ENCODE measurements at places on chromosomes 1 and 21.

- DNase-seq, result no peak
Measured at GRCh38 chr21:42237577-42237976, 18.6 kb downstream of the ABCG1 start.

DNA sequence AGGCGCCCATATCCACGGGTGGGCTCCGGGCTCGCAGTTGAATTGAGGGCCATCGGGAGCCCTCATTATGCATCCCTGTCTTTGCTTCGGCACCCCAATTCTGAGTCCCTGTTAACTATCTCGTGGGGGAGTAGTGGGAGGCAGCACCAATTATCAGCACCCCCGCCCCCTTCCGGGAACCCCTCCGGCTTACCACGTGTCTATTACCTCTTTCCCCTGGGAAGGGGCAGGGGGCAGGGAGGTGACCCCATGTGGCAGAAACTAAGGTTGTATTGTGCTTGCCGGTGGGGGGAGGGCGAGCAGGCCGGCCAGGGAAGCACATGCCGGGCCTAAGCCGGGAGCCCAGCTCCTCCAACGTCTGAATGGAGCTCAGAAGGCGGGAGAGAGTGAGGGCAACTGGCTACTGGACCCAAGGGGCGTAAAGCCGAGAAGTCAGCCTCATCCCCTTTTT, 1.0 kb downstream of the LIN28A start:
- no peak for DNase-seq

DNA sequence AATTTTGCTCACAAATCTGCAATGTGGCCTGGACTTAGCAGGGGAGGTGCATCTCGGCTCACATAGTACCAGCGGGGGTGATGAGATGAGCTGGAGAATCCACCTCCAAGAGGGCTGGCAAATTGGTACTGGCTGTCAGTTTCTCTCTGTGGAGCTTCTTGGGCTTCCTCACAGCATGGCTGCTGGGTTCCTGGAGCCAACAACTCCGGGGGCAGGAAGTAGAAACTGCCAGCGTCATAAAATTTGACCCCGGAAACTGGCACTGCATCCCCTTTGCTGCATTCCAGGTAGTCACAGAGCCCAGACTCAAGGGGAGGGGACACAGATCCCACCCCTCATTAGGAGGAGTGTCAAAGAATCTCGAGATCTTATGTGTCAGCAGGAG, 17.0 kb upstream of the TNFRSF1B start:
- DNase-seq, result no peak

DNA sequence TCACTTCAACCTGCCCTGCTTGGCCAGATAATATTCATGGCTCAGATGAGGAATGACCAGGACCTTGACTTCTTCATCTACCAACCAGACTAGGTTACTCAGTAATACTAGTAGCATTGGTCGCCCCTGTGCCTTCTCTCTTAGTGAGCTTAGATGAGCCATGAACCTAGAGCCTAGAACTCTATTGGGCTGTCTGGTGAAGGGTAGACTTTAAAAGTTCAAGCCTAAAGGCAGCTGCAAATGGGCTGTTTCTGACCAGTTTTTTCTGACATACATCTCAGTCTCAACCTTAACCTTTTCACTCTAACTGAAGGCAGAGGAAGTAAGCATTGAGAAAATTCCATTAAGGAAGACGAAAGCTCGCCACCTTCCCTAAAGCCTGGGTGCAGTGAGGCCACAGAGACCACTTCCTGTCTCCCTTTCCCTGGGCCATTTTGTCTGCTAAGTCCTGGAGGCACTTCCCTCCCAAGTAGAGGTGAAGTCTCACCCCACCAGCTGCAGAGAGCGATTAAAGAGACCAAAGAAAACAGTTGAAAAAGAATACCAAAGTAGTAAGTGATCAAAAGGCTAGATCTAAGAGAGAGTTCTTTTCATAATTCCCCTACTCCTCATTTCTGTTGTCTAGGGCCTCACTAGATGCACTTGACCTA, 53.3 kb downstream of the MTR start:
- no peak for DNase-seq

DNA sequence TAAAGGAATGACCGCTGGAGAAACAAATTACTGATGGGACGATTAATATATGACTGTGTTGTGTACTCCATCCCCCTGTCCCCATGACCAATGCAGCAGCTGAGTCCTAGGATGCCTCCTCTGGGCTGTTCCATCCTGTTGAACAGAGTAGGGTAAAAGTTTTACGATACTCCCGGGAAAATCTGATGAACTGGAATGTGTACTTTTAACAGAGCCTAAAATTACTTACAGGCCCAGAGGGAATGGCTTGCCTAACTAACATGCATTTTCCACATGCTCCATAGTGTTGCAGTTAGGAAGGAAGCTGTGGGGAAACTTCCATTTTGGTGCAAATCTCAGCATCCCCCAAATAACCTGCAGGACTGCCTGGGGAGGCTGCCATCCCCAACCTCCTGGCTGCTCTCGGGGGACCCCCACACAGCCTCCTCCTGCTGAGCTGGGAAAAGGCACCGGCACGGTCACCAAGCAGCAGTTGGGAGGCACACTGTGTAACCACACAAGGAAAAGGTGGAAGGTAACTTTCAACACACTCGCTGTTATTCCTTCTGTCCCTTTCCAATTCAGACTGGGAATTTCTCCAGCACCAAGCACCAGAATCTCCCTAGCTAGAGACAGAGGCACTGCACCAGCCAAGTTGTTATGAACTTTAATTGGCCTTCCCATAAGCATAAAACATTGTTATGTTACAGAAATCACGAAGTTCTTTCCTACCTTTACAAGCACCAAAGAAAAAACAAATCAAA, 97.2 kb downstream of the BCAR3 start:
- DNase-seq, result no peak

DNA sequence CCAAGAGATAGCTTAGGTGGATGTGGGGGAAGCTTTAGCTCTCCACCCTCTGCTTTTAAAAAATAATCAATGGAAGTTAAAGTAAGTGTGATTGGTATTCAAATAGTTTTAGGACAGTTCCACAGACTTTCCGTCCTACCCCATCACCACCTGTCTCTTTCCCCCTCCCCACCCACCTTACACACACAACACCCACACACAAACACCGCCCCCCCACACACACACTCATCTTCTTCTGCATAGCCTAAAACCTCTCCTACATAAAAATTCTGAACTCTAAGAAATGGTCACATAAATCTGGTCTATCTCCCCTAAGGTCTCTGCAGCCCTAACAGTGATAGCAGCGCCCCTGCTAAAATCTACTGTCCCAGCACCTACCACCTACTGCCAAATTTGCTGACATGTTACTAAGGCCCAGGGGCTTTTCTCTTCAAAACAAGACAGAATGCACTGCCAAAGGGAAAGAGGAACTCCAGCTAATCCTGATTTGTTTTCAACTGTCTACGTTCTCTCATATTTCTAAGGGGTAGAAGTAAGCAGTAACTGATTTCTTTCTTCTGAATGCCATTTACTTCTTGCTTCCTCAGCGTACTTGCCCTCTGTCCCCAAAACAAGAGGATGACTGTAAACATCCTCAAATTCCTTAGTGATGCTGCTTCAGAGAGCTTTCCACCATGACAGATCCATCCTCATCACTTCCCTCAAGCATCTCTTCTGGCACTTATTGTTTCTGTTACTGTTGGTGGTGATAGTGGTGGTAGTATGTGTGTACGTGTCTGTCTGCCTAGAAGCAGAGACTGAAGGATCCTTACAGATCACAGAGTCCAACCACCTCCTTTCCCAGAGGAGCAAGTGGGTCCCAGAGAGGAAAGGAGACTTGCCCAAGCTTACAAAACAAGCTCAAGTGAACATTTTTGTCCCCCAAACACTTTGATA, 56.8 kb downstream of the LUZP1 start:
- no peak for DNase-seq

DNA sequence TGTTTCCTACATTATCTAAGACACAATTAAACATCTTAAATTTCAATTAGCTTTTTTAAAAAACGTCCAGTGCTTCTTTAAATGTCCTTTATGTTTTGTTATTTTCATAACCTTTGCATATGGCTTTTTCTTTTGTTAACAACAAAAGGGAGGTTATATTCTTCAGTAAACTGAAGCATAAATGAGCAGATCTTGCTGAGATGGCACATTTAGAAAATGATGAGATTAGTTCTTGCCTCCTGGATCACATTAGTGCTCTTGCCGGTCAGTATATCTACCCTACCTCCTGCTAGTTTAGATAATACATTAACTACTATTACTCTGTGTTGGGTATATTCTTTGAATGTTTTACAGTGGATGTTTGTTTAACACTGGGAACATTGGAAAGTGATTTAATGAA, 126.1 kb downstream of the DISP1 start:
- no peak for DNase-seq

- DNase-seq, result no peak
Measured at GRCh38 chr1:206040328-206040727, 12.6 kb upstream of the RHEX start.

GRCh38 chr1:205330150-205330549, 8.6 kb upstream of the NUAK2 start:
- DNase-seq, result no peak

DNA sequence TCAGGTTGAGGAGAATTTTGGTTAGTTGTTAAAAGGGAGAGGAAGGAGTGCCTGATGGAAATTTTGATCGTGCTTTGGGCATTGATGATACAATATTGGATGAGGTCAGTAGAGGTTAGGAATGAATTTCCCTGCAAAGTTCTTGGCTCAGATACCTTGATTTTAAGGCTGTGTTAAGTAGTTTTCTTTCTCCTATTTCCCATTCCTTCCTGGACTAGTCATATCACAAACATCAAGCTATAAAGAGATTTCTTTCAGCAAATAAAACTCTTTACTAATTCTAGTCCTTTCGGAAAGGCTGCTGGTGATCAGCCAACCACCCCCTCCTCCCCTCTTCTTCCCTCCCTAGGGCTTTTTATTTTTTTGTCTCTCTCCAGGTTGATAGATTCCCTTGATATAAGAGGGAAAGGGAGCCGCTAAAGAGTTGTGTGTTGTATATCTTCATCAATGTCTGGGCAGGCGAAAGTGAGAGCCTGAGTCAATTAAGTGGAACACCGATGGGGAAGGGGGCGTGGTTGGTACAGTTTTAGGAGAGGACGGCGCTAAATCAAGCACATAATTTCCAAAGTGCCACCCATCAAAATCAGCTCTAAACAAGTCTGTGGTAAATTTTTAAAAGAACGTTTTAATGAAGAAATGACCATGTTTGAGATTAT, 100.1 kb upstream of the PLXNA2 start:
- DNase-seq, result no peak

- DNase-seq, result no peak
Measured at GRCh38 chr1:77664939-77665516, 17.4 kb downstream of the ZZZ3 start.

GRCh38 chr1:234186037-234186688, 187.1 kb upstream of the COA6 start:
- DNase-seq, result no peak

- DNase-seq, result no peak
Measured at GRCh38 chr1:203100516-203100869, 14.7 kb upstream of the MYOG start.

DNA sequence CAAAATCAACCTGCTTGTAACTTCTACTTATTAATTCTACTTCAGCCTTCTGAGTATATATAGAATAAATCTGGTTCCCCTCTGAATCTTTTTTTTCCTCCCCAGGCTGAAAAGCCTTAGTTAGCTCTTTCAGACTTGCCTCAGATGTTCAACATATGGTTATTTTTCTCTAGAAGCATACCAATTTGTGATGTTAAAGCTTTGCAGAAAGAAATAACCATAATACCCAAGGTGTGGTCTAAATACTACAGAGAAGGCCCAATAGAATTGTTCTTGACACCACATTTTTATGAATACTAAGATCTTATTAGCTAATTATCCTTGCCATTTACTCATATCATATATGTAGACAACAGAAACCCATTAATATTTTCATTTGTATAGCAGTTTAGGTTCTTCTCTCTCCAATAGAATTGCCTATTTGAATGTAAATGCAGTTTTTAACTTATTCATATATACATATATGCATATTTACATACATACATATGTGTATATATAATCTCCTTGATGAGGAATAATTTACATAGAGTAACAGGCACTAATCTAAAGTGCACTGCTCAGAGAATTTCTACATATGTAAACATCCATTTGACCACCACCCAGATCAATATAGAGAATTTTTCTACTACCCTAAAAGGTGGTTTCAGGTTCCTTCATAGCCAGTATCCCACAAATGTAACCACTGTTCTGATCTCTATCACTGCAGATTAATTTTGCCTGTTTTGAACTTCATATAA, 175.2 kb upstream of the IVNS1ABP start:
- no peak for DNase-seq

DNA sequence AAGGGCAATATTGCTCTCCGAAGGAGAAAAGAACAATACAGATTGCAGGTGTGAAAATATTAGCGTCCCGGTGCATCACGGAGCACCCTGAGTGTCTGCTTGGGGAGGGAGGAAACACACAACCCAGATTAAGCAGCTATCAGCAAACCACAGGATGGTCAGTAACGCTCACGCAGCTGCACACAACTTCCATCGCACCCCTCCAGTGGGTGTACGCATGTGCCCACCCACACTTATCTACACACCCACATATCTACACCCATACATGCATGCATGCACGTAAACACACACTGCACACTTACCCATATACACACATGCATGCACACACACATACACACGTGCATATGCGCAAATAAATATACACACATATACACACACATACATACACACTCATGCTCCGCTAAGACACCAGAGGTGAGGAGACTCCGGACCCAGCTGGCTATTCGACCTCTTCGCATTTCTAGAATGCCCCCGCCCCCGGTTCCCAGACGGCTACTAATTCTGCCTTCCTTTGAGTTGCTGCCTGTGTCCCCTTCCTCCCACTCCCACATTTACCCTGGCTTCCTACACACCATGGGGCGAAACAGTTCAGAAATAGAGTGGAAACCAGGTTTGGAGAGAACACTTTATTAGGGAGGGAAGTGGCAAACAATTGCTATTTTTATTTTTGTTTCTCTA, 26.2 kb downstream of the ITPKB start:
- no peak for DNase-seq
